ENCODE measurements at places on chromosomes 4 and X.
A peak's percentile ranks its signal among the peaks of the same experiment; 100 is the strongest.

DNA sequence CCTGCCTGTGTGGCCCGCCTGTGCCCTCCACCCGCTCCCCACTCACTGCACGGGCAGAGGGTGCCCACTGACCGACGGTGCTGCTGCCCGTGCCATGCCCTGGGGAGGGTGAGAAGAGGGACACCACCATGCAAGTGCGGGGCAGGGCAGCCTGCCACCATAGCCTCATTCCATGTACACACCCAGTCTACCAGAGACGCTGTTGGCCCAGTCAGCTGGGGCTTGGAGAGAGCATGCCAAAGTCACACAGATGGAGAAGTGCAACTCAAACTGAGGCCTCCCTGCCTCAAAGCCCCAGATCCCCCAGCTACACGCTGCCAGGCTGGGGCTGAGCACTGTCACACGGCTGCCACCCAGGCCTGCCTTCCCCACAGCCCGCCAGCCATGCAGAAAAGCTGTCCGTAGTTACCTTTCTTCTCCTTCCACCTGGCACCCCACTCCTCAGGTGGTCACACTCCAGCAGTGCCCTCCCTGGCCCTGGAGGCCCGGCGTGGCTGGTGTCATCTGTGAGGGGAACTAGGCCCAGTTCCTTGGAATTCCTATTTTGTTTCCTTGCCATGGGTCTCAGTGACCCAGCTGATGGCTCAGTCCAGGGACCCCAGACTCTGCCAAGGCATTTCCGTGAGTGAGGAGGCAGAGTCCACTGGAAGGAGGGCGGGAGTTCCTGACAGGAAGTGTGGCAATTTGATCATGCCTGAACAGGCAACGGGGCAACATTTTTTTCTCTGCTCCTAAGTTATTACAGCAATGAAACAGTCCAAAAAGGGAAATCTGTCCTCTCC lies at the start of gene SLC2A9:
Gene SLC2A9, minus strand, starts transcription at position 627 of the 782 bp plus-strand sequence. Its CDS starts 68 bp downstream, at position 559.
- DNase-seq, result peak; percentile 22

- no peak for DNase-seq
Observed at GRCh38 chr4:43238585-43238984, 346.1 kb downstream of the GRXCR1 start.

DNA sequence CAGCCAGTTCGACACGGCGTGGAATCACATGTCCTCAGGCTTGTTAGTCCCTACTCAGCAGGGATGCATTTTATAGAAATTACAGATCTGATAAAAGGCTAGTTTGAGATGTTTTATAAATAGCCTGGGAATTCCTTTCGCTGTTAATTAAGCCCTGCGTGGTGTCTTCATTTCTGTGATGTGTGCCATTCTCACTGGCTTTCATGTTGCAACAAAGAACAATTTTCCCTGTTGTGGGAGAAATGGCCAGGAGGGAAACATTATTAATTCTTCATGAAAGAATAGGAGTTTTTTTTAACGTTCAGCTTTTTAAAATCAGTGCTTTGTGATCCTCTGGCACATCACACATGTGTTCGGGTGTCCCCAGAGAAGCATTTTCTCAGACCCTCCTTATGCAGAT lies 427.3 kb upstream of the FRG1 start:
- no peak for DNase-seq

DNA sequence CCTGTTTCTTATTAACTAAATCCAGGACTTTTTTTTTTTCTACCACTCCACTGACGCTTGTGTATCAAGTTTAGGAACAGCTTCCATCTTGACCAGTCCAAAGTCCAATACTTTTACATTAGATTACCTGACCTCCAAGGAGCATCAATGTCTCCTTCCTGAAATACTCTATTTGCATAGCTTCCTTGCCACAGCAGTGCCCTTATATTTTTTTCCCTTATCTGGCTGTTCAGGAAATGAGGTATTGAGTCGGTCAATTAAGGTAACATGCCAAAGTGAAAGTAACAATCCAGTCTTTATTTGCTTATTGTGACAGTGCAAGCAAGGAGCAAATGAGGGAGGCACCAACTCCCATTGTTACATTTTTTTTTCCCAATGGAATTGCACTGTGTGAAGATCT lies 730.8 kb upstream of the NDST4 start:
- DNase-seq, result no peak

DNA sequence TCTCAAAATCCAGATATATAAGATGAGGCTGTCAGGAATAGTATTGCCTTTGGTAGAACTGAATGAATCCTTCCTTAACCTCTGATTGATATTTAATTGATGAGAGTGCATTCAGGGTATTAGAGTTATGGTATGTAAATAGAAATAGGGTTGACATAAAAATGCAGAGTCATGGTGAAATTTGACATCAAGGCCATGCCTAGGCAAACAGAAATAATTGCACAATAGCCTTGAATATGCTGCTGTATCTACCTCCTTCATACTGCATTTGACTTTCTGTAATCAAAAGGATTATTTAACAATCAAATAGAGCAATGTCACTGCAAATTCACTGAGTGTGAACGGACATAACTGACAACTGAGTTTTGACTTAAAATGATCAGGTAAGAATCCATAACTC lies 1316.3 kb downstream of the STIM2 start:
- DNase-seq, result no peak
